Activated naive CD4-positive, alpha-beta T cell treated with anti-CD3 and anti-CD28 coated beads, Interleukin-2, amount 50 U/mL, for 72 hours (primary cell): ENCODE measurements at places on chromosomes 16 and 17.
A peak's percentile ranks its signal among the peaks of the same experiment; 100 is the strongest.

DNA sequence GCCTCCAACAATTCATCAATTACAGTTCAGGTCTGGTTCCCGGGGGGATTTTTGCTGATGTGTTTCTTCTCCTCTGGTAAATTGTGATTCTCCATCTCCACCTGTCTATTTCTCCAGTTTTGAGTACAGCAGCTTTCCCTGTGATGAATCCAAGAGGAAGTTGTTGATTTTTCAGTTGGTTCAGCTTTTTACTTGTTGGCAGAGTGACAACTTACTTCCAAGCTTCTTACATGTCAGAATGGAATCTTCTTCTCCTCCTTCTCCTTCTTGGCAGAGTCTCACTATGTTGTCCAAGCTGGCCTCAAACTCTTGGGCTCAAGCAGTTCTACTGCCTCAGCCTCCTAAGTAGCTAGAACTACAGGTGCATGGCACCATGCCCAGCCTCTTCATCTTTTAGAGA, 33.4 kb upstream of the TMEM92 start:
- no peak for DNase-seq

DNA sequence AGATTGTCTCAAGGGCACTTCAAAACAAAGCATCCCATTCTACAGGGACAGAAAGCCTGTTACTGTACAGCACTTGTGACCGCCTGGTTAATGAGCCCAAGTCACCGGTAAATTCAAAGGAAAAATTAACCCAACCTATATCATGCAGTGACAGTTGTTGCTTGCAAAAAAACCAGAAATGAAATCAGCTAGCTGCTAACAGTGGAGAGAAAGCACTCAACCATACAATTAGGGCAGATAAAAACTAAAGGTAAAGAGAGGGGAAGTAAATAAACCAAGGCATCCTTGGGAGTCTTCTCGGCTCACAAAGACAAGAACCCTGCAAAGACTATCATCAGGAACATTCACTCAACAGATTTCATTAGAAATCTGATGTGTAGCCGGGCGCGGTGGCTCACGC, 5.9 kb downstream of the RETREG3 start:
- no peak for DNase-seq

DNA sequence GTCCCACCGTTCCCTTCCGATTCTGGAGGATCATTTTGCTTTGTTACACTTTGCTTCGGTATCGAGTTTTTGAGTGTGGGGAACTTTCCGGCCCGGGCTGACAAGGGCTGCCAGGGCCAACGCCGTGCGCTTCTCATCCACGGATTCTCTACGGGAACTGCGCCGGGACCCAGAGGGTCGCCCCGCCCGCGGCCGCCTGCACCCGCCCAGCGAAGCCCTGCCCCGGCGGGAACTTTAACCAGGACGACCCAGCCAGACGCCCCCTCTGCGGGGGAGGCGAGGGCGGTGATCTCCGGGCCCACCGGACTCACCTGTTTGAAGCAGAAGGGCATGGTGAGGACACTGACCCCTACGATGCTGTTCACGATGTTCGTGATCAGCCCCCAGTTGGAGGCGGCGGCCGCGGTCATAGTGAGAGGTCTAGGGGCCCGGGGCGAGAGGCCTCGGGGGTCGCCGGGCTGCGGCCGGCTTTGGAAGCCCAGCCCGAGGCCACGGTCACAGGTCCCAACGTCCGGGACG, 536 bp downstream of the SLC38A10 start:
- peak; percentile 35 for DNase-seq

DNA sequence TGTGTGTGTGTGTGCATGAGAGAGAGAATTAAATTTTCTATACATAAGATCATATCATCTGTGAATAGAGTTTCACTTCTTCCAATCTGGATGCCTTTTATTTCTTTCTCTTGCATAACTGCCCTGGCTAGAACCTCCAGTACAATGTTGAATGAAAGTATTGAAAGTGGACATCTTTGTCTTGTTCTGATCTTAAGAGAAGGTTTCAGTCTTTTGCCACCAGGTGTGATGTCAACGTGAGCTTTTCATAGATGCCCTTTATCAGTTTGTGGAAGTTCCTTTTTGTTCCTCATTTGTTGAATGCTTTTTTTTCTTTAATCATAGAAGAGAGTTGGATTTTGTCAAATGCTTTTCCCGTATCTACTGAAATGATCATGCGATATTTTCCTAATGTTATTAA, 63.3 kb downstream of the RNF213 start:
- DNase-seq = no peak

DNA sequence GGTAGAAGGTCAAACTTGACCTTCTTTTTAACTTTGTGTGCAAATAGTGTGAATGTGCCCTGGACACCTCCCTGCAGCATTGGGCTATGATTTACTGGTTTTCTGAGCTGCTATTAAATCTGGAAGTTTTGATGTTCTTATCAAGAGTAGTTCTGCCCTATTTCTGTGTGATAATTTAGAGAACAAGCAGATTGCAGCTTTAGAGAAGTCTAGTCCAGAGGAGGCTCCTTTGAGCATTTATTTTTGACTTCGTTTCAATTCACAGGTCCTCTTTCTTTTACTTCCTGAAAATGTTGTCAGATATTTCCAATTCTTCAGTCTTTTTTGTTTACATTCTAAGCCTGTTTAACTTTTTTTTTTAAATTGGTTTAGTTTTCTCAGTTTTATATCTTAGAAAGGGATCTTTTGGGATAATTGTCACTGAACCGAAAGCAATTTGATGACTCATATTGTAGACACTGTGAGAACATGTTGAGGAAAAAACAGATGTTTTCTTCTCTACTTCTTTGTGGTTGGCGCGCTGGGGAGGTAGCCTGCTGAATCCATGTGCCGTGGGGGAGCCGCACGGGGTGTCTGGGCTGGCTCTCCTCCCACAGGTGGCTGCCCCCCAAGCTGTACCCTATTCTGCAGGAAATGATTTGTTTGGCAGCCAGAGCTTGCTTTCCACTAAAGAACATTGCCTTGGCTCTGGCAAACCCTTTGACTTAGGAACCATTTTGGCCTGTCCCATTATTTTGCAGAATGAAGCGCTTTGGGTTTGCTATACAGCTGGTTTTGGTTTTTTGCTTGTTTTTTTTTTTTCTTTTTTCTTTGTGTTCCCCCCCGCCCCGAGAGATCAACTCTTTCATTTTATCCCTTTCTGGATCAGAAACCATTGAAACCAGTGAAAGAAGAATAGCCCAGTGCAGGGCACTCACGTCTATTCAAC, 53.4 kb downstream of the MFSD11 start:
- DNase-seq = no peak
